ENCODE measurements at places on chromosomes 7 and 10.

DNA sequence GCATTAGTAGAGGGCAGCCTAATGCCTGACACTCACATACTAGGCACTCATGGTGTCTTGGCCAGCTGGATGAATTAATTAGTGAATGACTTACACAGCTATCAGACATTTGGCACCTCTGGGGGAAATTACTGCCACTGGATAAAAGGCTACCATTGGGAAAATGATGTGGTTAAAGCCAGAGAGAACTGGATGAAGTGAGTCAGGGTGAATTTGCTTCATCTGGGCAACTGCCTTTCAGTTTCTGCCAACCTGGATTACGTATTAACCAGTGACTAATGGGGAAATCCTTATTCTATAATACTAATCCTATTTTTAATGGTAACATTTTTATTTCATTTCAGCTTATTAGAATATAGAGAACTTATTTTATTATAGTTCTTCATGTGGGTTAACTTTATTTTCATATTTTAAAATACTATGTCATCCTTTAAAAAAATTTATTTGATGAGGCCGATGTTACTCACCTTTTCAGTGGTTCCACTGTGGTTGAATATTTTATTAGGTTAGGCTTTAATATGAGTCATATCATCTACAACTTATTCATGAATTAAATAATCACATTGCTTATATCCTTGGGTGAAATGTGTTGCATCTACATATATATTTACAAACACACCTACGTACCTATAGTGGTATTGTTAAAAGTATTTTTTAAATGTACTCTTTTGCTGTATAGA, 85.6 kb upstream of the CAPZA2 start:
- no peak for DNase-seq

GRCh38 chr7:17299483-17299991, 1.1 kb downstream of the AHR start:
- no peak for DNase-seq

DNA sequence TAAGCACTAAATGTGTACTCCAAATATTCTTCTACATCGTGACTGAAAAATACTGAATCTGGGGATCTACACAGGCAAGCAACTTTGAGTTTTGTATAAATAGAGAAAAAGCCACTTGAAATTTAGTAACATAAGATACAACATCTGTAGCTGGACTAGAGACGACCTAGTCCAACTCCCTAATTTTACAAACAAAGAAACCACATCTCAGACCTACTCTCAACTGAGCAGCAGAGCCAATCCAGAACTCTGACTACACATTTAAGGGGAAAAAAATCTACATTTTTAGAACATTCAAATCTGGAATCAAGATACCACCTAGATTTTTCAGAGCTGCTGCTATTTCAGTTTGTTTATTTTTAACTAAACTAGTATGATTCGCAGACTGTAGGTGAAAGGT, 88.9 kb downstream of the CABCOCO1 start:
- no peak for DNase-seq

DNA sequence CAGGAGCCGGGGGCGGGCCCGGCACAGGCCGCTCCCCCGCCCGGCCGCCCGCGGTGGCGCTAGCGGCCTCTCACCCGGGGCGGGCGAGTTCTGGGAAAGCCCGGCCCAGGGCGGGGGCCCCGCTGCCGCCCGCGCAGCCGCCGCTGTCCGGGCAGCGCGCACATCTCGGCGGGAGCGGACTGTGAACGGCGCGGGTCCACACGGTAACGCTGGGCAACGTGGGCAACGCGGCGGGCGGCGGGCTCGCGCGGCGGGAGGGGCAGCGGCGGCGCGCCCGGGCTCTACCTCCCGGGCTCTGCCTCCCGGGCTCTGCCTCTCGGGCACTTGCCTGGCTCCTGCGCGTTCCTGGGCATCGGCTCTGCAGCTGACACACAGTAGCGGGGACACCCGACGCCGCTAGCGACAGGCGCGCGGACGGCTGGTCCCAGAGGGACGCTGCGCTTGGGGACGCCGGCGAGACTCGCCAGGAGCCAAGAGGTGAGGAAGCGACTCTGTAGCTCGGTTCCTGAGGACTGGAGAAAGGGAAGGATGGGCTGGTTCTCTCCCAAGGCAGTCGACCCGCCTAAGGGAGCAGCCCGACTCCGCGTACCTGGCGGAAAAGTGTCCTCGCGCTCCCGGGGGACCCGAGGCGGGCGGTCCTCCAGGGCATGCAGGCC, at the start of gene PLCE1:
PLCE1 (plus strand) TSS at position 150 of the 656 bp plus-strand sequence. CDS start 37,116 bp downstream, outside the sequence.
- no peak for DNase-seq

DNA sequence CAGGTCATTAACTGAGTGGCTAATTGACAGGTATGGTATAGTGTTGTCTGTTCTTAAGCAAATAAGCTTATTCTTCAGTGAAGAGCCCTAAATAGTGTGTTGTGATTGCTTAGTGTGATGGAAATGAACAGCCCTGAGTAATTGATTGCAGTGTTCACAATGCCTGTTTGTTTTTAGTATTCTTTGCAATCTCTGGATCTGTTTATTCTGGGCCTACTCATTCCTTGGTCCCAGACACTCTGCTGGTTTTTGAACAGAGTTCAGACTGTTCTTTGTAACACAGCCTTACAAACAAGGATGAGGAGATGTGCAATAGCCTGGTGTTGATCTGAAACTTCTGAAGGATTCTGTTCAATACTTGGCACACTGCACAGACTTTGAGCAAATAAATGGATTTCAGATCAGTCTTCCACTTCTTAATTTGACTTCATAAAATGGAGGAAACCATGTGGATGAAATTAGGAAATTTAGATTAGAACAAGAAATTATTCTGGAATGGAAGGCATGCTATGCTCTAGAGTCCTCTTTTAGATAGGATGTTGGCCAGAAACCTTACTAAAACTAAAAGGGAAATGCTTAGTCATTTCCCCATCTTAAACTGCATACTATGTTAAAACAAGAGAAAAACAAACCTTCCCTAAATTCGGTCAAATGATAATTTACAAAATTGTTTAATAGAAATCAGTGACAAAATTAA, 444.2 kb upstream of the SEMA3D start:
- DNase-seq, result no peak

DNA sequence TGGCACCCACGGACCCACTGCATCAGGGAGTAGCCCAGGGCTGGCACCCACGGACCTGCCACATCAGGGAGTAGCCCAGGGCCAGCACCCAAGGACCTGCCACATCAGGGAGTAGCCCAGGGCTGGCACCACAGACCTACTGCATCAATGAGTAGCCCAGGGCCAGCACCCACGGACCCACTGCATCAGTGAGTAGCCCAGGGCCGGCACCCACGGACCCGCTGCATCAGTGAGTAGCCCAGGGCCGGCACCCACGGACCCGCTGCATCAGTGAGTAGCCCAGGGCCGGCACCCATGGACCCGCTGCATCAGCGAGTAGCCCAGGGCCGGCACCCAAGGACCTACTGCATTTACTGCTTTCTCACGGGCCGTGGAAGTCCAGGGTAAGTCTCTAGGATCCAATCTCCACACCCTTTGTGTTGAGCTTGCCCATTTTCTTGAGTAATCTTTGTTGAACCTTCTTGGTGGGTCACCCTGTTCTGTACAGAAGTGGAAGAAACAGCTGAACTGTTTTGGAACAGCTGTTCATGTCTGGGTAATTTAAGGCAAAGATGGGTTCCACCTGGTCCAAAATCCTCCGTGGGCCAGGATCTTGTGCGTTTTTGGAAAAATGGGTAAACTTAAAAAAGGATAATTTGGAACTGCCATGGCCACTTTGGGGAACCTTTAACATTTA, 69.0 kb downstream of the VIPR2 start:
- DNase-seq, result no peak

DNA sequence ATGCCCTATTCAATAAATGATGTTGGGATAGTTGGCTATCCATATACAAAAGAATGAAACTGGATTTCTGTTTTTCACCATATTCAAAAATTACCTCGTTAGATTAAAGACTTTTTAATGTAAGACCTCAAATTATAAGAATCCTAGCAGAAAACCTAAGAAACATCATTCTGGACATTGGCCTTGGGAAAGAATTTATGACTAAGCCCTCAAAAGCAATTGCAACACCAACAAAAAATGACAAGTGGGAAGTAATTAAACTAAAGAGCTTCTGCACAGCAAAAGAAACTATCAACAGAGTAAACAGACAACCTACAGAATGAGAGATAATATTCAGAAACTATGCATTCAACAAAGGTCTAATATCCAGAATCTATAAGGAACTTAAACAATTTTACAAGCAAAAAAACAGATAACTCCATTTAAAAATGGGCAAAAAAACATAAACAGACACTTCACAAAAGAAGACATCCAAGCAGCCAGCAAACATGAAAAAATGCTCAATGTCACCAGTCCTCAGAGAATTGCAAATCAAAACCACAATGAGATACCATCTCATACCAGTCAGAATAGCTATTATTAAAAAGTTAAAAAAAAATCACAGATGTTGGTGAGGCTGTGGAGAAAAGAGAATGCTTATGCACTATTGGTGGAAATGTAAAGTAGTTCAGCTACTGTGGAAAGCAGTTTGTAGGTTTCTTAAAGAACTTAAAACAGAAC, 309.8 kb downstream of the AHR start:
- DNase-seq, result no peak

DNA sequence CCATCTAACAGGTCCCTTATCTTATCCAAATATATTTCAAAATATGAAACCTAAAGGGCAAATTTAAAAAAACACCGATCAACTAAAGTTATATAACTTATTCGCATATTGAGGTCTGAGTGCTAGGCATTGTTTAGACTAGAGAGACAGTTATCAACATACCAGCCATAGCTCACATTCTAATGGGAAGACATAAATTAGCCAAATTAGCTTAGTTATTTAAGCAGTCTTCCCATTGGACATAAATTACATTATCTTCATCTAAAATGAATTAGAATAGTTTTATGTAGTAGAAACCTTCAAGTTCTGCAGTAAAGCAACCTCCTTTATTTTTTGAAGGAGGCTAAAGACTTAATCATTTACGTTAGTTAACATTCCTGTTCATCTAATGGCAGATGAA, 17.4 kb downstream of the KIF5B start:
- DNase-seq, result no peak

- no peak for DNase-seq
Measured at GRCh38 chr7:131293018-131293417, 34.7 kb upstream of the MKLN1 start.

DNA sequence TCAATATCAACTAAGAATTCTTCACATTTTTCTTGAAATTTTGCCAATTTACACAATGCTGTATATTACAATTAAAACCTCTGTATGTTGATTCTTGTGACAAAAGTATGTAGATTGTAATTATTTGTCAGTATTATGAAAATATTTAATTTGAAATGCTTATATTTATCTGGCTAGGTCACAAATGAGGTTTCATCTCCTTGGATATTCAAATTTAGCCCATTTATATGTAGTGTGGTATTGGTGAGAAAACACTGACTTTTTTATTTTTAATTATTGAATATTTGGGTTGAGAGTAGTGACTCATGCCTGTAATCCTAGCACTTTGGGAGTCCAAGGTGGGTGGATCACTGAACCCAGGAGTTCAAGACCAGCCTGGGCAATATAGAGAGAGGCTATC, 2.9 kb upstream of the RARRES2 start:
- no peak for DNase-seq

DNA sequence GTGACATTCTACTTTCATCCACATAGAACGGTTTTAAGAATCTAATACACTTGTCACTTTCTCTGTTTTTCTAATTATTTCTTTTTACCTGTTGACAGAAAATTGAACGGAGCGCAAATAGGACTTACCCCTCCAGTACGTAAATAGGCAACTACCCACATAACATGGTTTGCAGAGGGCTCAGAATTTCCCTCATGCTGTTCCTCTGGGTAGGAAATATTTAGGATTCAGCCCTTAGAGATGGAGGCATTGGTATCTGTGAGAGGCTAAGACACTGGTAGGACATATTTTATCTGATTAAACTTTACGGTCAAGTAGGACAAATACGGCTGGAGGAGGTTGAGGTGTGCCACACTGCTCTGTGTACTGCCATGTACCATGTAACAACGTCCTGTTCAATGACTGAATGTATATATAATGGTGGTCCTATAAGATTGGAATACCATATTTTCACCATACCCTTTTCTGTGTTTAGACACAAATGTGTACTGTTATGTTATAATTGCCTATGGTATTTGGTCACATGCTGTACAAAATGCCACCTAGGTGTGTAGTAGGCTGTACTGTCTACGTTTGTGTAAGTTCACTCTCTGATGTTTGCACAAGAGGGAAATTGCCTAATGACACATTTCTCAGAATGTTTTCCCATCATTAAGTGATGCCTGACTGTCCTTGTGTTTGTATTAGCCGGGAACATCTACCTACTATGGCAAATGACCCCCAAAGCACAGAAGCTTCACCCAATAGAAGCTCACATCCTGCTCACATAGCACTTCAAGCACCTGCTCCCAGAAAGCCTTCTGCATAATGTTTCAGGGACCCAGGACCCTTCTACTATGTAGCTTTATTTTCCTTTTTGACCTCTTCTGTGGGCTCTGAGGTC, 429.4 kb upstream of the AKR1E2 start:
- no peak for DNase-seq

DNA sequence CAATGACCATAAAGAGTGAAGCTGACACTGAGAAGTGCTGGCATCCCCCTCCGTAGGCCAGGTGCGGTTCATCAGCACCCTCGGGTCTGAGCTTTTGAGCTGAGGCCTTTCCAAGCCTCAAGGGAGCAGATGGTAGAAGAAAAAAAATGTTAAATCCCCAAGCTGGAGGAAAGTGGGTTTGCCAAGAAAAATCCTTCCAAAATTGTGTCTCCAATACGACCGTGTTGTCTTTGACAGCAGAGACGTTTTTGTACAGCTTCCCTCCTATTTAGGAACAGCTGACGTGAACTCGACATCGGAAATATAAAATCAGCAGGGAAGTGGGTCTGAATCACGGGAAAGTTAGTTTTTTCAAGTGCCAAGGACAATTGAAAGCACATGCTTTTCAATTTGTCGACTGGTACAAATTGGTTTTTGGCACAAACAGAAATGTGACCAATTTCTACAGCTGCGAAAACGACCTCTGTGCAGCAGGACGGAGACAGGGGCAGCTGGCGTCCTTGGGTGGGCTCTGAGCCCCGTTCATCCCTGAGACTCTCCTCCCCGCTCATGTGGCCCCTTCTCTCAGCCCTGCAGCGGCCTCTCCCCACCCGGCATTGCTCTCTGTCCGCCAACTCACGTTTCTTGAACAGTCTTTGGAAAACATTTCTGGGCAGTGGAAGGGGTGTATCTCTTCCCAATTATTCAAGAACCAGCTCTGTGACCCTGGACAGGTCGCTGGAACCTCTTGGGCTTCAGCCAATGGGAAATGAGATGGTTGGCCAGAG, 89.9 kb downstream of the PAXIP1 start:
- DNase-seq, result no peak

DNA sequence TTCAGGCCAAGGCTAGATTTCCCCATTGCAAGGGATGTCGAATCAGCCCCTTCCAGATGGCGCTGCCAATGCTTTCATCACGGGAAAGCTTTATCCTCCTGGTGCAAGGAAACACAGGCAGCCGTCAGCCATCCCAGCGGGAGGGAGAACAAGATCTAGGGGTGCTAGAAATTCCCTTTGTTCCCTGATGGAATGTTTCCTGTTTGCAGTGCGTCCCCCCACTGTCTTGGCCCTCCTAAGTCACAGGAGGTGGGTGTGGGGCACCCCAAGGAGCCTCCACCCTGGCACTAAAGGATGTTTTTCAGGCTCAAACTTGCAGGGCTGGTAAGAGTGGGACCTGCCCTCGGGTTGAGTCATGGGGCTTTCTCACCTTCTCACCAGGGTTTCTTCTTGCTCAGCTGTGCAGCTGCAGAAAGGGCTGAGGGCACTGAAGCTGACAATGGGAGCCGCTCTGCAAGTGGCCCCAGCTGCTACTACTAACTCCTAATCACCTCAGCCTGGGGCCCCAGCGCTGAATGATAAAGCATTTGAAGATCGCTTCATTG, 103.6 kb downstream of the PRPF18 start:
- no peak for DNase-seq

GRCh38 chr10:17585016-17585415, 32.2 kb downstream of the HACD1 start:
- no peak for DNase-seq
